Activated naive CD4-positive, alpha-beta T cell treated with anti-CD3 and anti-CD28 coated beads for 36 hours (primary cell): ENCODE measurements at places on chromosomes 5 and 9. TPM values are rescaled to one million over a fixed set of nuclear protein-coding genes. Genes with fewer than 3 reads are reported as not detected.

- DNase-seq: no peak
Observed at GRCh38 chr5:133890776-133891280, 77.6 kb downstream of the C5orf15 start.

Gene GABRG2
- not detected for total RNA-seq

DNA sequence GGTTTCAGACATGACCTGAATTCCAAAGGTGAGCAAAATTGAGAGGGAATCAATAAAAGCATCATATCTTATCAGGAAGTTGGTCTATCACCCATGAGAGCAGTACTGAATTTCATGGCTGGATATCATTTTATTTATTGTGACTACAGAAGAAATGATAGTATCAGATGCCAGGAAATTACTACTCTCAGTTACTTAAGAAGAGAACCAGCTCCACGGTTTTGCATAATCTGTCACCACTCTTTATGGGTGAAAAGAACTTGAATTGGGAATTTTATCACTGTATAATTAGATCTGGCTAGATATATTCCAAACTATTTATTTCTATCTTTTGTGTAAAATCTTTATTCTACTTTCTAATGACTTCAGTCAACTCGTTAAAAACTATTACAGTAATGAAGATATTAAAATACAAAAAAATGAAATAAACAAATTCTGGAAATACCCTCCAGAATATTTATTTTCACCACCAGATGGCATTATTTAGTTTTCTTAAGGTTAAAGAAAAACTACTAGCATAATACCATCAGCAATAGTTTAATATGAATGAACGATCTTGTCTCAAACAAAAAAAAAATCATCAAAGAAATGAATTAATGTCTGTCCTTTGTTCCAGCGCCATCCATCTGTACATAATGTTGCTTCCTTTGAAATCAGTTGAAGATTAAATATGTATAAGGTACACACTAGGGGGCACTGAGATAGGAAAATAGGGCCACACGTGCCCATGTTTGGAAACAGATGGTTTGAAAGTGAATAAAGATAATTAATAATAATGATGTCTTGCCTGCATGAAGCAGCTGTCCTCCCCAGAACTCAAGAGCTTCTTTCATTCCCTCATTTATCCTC, 84.7 kb upstream of the SLCO6A1 start:
- DNase-seq: no peak

GRCh38 chr9:134066913-134067851, 644 bp downstream of the BRD3 start:
- peak; percentile 41 for DNase-seq
